COR-L47 (cell line): ENCODE measurements at places on chromosomes 7 and 10.

DNA sequence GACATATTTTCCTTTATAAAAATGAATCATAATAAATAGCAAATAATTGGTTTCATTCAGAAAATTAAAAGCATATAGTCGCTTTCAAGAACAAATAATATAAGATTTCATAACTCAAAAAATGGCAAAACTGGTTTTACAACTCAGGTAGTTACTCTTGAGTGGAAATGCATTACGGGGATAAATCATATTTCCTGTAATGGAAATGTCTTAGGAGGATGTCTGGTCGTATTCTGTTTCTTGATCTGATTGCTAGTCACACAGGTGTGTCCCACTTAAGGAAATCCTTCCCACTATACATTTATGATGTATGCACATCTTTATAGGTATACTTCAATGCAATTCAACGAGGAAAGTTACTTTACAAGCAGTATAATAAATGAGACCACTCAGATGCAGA is 20.7 kb downstream of the NRAP start:
- DNase-seq = no peak

- no peak for DNase-seq
These were observed 54.5 kb upstream of the CXCL12 start for GRCh38 chr10:44439239-44439957.

GRCh38 chr7:140051820-140052219 is 10.9 kb downstream of the PARP12 start:
- DNase-seq = no peak

- DNase-seq = no peak
These were observed 9.3 kb upstream of the IL2RA start for GRCh38 chr10:6071181-6072175.

- no peak for DNase-seq
These were observed 956.2 kb downstream of the SORCS3 start for GRCh38 chr10:105597312-105597711.

GRCh38 chr7:7862393-7862792 is 106.2 kb upstream of the GLCCI1 start:
- no peak for DNase-seq

- DNase-seq = no peak
These were observed 55.8 kb downstream of the NCAPG2 start for GRCh38 chr7:158648787-158649186.

DNA sequence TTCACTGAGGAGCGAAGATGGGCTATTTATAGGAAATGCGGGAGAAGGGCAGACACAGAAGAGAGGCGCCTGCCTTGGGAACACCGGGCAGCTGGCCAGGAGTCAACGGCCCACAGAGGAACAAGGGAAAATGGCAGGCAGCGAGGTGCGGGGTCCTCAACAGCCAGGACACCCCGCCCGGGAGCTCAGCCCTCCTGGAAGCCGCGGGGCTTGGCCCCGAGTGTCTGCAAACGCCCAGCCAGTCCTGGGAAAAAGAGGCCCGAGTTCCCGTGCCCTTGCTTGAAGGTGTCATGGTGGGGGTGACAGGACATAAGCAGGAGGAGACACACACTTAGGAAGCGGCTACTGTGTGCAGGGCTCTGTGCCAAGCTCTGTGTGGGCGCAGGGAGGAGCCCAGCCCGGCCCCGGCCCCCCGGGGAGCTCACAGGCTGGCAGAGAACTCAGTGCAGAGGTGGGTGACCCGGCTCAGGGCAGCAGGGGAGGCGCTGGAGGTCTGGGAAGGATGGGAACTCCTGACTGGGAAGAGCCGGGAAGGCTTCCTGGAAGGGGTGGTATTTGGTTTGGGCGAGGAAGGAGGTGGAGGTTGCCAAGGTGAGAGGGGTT is 79.9 kb downstream of the ELFN1 start:
- no peak for DNase-seq

GRCh38 chr7:155638366-155638765 is 6.1 kb upstream of the RBM33 start:
- DNase-seq = no peak

- DNase-seq = no peak
These were observed 87.8 kb upstream of the DKK1 start for GRCh38 chr10:52226197-52226847.

GRCh38 chr10:22534849-22535604 is 179.4 kb downstream of the PIP4K2A start:
- DNase-seq = no peak
